ENCODE measurements at places on chromosomes 16 and 17.

DNA sequence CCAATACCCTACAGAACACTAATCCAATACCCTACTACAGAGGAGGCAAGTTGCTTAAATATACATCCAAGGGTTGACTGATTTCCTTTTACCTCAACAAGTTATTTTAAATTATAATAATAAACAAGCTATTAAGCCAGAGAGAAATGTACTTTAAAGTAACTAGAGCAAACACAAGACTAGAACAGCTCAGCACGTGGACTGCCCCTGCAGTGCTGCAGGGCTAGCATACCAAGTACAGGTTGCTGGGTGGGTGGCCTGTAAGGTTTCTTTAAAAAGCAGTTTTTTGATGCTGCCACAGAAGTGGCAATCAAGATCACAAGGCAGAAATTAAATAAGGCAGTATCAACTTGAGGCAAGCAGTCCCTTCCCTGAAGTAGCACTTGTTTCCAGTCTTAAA, 63.5 kb downstream of the PARN start:
- no peak for DNase-seq

DNA sequence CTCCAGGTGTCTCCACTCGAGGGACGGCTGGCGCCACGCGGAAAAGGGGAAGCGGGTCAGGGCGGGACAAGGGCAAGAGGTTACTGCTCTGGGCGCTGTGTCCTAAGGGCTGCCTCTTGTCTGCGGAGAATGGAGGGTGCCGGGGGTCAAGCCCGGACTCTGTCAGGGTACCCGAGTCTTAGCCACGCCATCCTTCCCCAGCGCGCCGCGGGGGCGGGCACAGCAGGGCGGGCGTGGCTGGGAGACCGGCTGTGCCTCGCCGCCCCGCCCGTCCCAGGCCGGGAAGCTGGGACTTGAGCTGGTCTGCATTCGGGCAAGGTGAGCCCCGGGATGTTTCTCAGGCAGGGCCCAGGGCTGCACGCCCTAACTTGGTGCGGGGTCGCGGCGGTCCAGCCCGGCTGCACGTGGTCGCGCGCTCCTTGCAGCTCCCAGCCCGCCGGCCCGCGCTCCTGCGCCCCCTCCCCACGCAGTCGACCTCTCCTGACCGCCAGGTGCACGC, 6.2 kb upstream of the ACTG1 start:
- no peak for DNase-seq

DNA sequence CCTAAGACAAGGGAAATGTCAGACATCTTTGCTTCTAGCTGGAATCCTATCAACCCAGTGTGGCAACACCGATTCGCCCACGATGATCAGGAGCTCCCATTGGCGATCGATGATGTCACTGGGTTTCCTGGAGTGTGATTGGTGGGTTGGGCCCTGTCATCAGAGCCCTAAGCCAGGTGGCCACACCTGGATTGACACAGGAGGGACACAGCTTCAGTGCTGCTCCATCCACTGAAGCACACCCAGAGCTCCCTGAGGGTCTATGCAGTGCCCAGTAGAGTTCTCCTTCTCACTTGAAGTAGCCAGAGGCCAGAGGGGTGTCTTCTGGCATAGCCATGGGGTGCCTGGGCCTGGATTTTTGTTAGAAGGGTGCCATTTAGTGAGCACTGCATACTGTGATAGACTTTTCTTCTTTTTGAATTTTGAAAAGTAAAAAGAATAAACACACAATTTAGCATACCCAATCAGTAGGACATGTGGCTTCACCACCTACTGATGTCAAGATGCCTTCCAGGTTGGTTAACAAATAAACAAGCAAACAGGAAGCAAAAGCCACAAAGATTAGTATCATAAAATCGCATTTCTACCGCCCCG, 77.6 kb downstream of the CMIP start:
- DNase-seq: peak; percentile 72

DNA sequence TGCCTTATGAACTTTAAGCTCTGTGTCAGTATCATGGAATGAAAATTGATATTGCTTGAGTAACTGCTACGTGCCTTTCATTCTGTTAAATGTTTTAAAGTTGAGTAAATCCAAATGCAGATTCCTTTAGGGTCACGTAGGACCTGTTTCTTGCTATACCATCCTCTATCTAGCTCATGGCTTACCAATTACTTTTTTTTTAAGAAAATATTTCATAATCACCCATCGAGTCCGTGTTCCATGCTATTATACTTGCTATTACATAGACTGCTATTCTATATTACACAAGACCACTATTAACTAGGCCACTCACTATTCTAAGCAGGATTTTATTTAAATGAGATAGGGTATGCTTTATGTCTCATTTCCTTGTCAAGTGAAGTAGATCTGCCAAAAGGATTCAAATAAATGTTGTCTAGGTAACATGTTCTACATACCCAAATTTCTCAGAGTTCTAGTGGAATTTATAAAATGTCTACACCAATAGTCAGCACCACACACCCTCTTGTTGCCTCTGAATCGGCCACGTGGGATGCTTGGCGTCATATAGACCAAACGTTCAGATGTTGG, 11.9 kb downstream of the ANKFN1 start:
- DNase-seq: no peak

DNA sequence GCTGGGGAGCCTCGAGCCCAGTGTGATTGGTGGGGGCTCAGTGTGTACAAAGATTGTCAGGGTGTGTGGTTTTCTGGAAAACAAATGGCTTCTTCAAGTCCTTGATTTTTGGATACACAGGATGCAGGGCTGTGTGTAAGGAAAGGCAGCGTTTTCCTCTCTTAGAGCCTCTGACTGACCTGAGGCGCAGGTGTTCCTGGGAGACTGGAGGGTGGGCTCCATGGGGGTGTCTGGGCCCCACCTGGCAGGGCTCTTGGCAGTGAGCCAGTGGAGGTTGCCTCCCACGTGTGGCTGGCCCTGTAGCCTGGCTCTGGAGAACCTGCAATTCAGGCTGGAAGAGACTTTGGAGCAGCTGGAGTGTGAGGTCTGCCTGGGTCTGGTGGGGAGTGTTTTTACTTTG, 5.0 kb downstream of the FOXK2 start:
- no peak for DNase-seq

GRCh38 chr17:48894886-48895285, 2.3 kb downstream of the ATP5MC1 start:
- no peak for DNase-seq

- peak; percentile 4 for DNase-seq
Measured at GRCh38 chr17:60720763-60721531, 43.3 kb downstream of the BCAS3 start.

All from CD4-positive, alpha-beta T cell treated with Interleukin-1 beta for 1 hour (primary cell).